ENCODE measurements at places on chromosomes 4 and X.

GRCh38 chr4:158613046-158613445 lies 58.6 kb downstream of the C4orf46 start:
- no peak for DNase-seq

DNA sequence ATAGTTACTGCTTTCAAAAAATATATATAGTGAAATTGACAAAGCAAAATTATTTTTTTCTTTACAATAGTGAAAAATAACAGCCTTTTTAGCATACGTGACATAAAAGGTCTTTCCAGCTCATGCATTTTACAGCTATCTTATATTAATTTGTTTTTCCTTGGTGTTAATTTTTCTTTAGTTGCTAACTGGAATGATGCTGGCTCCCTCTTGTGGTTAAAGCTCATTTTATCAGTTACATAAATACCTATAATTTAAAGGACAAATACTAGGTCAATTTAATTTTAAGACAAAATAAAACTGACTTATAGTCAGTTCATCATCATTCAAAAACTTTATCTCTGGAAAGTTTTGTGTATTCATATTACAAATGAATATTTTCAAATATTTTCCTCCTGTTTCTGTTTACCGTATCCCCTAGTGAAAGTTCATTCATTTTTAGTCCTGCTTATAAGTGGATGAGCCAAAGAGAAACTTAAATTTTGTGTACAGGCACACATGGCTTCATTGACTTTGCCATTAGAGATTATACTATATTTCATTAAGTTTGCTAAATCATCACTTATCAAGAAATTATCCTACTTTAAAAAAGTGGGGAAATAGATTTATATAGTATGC lies 9.9 kb upstream of the ANAPC4 start:
- no peak for DNase-seq

GRCh38 chr4:186657764-186658163 lies 65.9 kb downstream of the FAT1 start:
- DNase-seq: no peak

DNA sequence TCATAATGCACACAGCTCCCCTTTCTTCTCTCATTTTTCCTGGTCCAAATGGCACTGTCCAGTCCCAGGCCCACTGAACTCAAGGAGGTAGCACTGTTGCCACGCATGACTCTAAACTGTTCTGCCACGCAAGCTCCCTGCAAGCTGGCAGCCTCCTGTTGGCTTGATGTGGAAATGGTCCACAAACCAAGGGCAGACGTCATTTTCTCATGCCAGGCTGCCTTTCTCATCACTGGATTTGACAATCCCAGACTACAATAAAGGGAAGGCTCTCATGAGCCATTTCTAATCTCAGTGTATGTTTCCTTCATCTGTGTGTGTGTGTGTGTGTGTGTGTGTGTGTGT lies 22.4 kb downstream of the OTOP1 start:
- no peak for DNase-seq

GRCh38 chr4:96833831-96834230 lies 993.9 kb downstream of the PDHA2 start:
- DNase-seq: no peak

Measured in activated T-helper 1 cell treated with Interleukin-2 at 50 U/mL for 16 hours (primary cell).